Upper lobe of left lung (tissue), 6 donors: ENCODE measurements at places on chromosomes 2 and 18. TPM values are rescaled to one million over a fixed set of nuclear protein-coding genes. Genes with fewer than 3 reads are reported as not detected.

Gene C1QL2
- total RNA-seq = not detected

Gene FRZB
- 3.3 TPM for total RNA-seq

Gene HOXD12
- total RNA-seq = not detected

GRCh38 chr2:10550206-10551001 lies 102.3 kb upstream of the ODC1 start:
- no peaks in the 10 kb centered on the region for H3K27me3 ChIP-seq
- no peak overlapping the region for H3K4me3 ChIP-seq
- no peak for DNase-seq
- H3K36me3 ChIP-seq = no peaks in the 10 kb centered on the region
- no peak overlapping the region for H3K27ac ChIP-seq

Gene RAB11FIP5
- total RNA-seq = 31.7 TPM
